ENCODE measurements at places on chromosomes 2 and 18.

- DNase-seq = no peak
Measured at GRCh38 chr2:32291746-32292145, 14.0 kb downstream of the YIPF4 start.

GRCh38 chr2:232584238-232584637 is 33.7 kb downstream of the EIF4E2 start:
- DNase-seq = no peak

- DNase-seq = no peak
Measured at GRCh38 chr2:238286551-238286950, 1.9 kb downstream of the PER2 start.

GRCh38 chr2:55048508-55049042 is 1.7 kb downstream of the RTN4 start:
- peak; percentile 41 for DNase-seq

DNA sequence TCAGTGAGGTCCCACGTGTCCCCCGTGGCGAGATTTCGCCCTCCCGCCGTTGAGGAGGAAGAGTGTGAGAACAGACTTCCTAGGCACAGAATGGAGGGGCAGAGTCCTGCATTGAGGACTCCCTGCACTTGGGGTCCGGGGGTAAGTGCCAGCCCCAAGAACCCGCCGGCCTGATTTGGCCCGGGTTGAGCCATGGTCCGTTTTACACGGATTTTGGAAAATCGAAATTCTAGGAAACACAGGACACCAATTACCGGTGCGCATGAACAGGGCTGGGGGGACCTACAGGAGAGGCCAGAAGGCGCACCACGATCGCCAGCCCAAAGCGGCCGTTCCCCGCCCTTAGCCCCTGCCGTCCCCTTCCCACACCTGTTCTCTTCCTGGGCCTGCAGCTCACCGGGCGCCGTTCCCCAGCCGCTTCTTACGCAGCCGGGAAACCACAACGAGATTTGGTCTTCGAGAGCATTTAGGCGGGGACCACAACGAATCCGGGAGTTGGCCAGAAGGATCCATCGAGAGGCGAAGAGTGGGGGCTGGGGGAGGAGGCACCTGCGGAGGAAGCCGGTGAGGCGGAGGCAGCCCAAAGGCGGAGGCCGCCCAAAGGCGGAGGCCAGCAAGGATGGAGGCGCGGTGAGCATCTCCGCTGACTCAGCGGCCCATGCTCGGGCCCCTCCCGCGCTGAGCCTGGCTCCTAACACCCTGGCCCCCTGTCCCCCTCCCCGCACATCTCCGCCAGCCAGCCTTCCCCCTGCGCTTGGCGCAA is 464 bp upstream of the TLX2 start:
- no peak for DNase-seq

- no peak for DNase-seq
Measured at GRCh38 chr2:133855526-133855925, 287.3 kb upstream of the NCKAP5 start.

GRCh38 chr2:110852051-110852450 is 119.7 kb downstream of the ACOXL start:
- no peak for DNase-seq

- no peak for DNase-seq
Measured at GRCh38 chr2:126850940-126851339, 47.8 kb upstream of the TEX51 start.

DNA sequence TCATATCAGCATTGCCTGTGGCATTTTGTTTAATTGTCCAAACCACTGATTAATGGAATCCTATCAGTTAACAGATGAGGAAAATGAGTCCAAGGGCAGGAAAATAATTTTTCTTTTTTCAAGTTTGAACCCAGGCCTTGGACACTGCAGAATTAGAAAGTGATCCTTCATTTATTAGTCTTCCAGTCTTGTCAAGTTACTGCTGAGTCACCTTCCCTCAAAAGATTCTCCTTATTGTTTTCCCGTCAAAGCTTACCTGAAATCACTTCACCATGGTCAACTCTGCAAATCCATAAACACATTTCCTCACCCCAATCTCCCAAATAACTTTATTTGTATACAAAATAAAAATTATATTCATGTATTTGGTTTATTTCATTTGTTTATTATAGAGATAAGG is 57.9 kb downstream of the WDR75 start:
- DNase-seq = no peak

DNA sequence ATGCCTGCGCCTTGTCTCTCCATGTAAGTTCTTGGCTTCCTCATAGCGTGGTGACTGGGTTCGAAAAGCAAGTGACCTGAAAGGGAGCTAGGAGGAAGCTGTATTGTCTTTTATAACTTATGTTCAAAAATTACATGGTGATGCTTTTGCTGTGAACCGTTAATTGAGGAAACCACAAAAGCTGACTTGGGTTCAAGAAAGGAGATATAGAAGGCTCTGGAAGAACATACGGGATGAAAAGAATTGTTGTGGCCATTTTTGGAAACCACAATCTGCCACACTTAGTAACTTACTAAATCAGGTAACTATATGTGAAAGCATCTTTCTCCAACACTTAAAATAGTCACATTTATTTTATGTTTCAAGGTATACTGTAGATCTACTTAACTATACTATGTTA is 177.0 kb upstream of the RBMS1 start:
- no peak for DNase-seq

GRCh38 chr18:6222271-6222670 is 192.4 kb downstream of the L3MBTL4 start:
- DNase-seq = no peak

- DNase-seq = no peak
Measured at GRCh38 chr2:177692783-177693269, 300.3 kb downstream of the AGPS start.

- DNase-seq = no peak
Measured at GRCh38 chr2:55152475-55153412, 79.3 kb downstream of the CLHC1 start.

GRCh38 chr2:42905341-42906110 is 113.1 kb upstream of the HAAO start:
- DNase-seq = no peak

- no peak for DNase-seq
Measured at GRCh38 chr2:21500401-21500945, 376.7 kb downstream of the TDRD15 start.

DNA sequence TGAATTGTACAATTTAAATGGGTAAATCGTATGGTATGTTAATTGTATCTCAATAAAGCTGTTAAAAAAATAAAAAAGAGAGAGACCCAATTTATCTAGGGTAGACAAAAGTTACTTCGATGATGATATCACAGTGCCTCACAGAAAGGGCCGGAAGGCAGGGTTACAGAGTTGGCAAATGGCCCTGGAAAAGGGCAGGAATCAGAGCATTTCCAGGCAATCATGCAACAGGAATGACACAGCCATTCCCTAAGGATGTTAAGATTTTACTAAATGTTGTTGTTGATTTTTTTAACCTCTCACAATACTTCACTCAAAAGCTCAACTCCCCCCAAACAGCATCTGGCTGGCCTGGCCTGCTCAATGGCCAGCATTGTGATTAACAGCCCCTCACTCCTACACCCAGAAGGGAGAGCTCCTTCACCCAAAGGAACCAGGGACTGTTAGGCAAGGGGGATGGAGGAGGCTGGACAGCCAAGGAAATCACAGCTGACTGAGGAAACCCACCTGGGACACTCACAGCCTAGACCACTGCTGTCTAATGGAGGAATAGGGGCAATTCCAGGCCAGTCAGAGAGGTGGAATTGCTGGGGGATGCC is 7.7 kb upstream of the SP100 start:
- DNase-seq = no peak

DNA sequence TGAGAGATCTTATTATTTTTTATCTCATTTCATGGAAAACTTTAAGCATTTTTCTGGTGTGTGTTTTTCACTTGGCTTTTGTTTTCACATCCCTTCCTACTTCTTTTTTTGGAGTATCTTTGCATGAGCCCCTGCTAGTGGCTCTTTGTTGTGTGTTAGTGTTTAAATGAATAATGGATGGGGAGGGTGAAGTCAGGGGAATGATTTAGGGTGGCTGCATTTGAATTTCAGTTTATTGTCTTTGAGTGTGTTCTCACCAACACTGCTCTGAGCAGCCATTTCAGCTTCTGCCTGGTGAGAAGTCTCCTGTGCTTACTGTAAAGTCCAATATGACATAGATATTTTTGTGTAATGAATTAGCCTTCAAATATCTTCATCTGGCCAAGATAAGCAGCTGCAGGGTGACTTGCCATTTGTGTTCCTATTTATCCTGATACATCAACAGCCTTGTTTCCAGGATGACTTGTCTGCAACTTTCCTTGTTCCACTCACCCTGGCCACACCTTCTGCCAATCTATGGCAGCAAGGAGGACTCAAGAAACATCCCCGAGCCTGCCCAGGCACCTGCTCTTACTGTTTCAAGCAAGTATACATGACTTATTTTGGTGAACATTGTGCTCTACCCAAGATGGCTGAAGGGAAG is 182.6 kb downstream of the PDE11A start:
- no peak for DNase-seq

DNA sequence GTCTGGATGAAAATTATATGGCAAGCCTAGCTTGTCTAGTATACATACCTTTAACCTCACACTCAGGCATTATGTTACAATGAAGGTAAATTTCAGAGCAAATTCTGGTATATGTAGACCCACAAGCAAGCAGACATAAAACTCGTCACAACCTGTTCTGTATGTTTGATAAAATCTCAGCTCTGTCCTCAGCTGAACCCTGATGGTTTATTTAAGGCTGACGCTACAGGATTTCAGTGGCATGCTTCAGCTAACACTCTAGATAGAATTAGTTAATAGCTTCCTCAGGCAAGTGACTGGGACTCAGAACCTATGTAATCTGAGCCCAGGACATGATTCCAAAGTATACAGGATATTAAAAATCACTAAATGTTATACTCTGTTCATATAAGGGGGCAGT is 68.2 kb upstream of the MC2R start:
- DNase-seq = no peak

- no peak for DNase-seq
Measured at GRCh38 chr2:95240091-95240490, 32.8 kb downstream of the ZNF892 start.

- DNase-seq = no peak
Measured at GRCh38 chr2:68172990-68173700, 15.5 kb downstream of the PNO1 start.

DNA sequence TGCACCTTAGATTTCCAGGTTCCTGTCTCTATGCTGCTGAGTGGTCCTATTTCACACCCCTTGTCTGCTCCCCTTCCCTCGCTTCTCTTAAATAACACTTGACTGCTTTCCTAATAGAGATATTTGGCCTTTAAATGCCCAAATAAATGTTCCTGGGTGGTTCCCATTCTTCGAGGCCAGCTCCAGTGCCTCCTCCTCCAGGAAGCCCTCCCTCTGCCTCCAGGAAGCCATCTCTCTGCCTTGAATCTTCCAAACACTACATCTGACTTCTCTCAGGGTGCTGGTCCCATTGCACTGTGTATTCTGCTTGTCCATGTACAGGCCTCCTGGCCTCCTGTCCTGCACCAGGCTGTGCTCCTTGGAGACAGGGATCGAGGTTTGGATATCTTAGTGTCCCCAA is 14.2 kb downstream of the EHD3 start:
- no peak for DNase-seq

- DNase-seq = peak; percentile 51
Measured at GRCh38 chr2:25274868-25275574, 66.7 kb downstream of the DNMT3A start.

DNA sequence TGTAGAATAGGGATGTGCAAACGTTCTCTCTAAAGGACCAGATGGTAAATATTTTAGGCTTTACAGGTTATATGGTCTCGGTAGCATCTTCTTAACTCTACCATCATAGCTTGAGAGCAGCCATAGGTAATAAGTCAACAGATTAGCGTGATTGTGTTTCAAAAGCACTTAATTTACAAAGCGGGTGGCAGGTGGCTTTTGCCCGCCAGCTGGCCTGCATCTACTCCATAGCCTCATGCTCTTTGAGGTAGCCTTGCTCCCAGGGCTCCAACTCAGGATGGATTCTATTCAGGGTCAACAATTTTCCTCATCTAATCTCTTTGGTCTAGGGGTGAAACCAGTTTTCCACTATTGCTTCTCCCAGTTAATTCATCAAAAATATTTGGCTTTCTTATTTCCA is 5.0 kb upstream of the ATP9B start:
- no peak for DNase-seq

All from natural killer cell (primary cell).